ENCODE measurements at places on chromosomes 11 and 22.
A peak's percentile ranks its signal among the peaks of the same experiment; 100 is the strongest.

DNA sequence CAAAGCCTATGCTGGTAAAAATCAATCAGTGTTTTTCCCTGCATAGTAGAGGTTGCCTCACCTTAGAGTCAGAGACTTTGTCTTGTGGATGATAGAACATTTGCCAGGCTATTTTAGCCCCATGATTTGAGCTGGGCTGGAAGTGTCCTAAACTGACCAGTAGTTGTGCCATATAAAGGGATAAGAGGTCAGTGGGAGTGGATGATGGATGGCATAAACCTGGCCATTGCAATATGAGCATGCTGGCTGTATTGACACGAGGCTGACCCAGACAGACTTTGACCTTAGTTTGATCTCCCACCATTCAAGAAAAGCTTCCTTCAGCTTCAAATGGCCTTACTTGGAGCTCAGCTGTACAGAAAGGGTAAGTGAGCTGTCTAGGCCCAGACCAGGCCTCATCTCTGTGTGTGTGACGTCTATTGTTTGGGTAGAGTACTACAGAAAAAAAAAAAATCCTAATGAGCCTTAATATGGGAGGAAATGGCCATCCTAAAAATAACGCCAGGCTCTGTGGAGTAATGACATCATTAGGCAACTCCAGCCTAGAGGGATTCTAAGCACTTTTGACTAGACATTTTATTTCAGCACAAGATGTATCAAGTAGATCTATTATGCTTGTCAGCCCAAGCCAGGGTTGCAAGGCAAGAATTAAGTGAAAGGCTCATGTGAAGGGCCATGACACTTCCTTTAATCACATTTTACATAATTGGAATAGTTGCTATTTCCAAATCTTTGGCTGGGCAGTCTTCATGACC, 51.3 kb upstream of the CADM1 start:
- H3K36me3 ChIP-seq: no peaks in the 10 kb centered on the region
- no peaks in the 10 kb centered on the region for H3K27me3 ChIP-seq
- H3K27ac ChIP-seq: no peak overlapping the region
- no peak overlapping the region for H3K4me3 ChIP-seq
- no peak for DNase-seq

- no peak for DNase-seq
- no peaks in the 10 kb centered on the region for H3K36me3 ChIP-seq
- peaks cover 32% of the 10 kb centered on the region for H3K27me3 ChIP-seq
- H3K27ac ChIP-seq: no peak overlapping the region
- H3K4me1 ChIP-seq: peaks cover 1% of the 10 kb centered on the region
These were observed 10.9 kb upstream of the CCND1 start for GRCh38 chr11:69630017-69630416.

DNA sequence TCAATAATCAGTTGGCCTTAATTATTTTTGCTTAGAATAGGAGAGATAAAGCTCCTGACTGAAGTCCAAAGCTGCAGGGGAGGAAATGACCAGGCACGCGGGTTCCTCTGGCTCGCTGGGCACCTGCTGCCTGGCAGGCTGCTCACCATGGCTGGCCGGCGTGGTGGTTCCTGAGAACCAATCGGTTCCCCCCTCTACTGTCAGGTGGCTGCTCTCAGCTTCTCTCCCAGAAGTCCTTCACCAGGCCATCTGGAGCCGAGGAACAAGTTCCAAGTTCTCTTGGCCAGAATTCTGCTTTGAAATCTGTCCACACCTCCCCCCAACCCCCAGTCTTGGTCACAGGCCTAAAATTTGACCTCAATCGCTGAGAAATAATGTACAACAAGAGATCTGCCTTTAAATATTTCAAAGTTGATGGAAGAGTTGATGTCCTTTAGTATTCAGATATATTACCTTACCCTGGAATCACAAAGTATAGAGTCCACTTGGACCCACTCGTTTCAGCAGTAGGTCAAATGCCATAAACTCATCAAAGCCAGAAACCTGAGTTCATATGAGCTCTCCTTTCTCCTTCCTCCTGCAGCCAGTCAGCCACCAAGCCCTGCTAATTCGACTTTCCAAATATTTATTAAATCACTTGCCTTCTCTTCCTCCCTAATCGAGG, 25.2 kb downstream of the EXPH5 start:
- H3K27me3 ChIP-seq: no peaks in the 10 kb centered on the region
- H3K4me3 ChIP-seq: no peak overlapping the region
- no peaks in the 10 kb centered on the region for H3K4me1 ChIP-seq
- DNase-seq: no peak
- H3K27ac ChIP-seq: no peak overlapping the region

GRCh38 chr11:94193288-94193687, 64.6 kb downstream of the PANX1 start:
- peak; percentile 82 for DNase-seq
- no peak overlapping the region for H3K4me3 ChIP-seq
- H3K4me1 ChIP-seq: no peaks in the 10 kb centered on the region
- no peak overlapping the region for H3K27ac ChIP-seq
- H3K36me3 ChIP-seq: no peaks in the 10 kb centered on the region

DNA sequence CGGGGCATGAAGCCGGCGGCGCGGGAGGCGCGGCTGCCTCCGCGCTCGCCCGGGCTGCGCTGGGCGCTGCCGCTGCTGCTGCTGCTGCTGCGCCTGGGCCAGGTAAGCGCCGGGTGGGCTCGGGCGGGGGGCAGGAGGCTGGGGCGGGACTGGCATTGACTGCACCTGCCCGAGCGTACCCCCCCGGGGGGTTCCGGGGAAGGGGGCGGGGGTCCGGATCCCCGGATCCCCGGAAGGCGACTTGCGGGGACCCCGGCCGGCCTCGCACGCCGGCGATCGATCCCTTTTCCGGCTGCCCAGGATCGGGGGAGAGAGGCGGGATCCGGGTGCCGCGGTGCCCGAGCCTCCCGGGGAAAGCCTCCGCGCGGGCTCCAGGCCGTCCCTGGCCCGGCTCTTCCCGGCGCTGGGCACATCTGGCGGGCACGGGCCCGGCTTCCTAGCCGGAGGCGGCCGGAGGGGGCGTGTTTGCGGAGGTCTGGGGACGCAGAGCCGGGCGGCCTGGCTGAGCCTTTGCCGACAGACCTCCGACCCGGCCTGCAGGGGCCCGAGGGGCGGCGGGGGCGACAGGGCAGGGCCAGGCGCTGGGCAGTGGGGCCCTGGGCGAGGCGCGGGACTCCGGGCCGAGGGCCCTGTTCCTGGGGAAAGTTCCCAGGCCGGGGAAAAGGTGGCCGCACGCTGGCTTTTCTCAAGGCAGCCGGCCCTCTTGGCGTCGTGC, 705 bp downstream of the PTPRJ start:
- H3K27ac ChIP-seq: peak overlapping the region; percentile 74
- peaks cover 15% of the 10 kb centered on the region for H3K4me1 ChIP-seq
- H3K36me3 ChIP-seq: no peaks in the 10 kb centered on the region
- peak overlapping the region; percentile 80 for H3K4me3 ChIP-seq
- H3K27me3 ChIP-seq: no peaks in the 10 kb centered on the region

- DNase-seq: no peak
- no peaks in the 10 kb centered on the region for H3K4me1 ChIP-seq
- H3K4me3 ChIP-seq: no peak within 1 kb of the TSS
- no peaks in the 10 kb centered on the region for H3K27me3 ChIP-seq
- no peaks in the 10 kb centered on the region for H3K36me3 ChIP-seq
These were observed at the start of gene EHF for GRCh38 chr11:34620820-34621792. EHF (plus strand) TSS chr11:34621093; CDS start chr11:34642631, 21,538 bp downstream.

DNA sequence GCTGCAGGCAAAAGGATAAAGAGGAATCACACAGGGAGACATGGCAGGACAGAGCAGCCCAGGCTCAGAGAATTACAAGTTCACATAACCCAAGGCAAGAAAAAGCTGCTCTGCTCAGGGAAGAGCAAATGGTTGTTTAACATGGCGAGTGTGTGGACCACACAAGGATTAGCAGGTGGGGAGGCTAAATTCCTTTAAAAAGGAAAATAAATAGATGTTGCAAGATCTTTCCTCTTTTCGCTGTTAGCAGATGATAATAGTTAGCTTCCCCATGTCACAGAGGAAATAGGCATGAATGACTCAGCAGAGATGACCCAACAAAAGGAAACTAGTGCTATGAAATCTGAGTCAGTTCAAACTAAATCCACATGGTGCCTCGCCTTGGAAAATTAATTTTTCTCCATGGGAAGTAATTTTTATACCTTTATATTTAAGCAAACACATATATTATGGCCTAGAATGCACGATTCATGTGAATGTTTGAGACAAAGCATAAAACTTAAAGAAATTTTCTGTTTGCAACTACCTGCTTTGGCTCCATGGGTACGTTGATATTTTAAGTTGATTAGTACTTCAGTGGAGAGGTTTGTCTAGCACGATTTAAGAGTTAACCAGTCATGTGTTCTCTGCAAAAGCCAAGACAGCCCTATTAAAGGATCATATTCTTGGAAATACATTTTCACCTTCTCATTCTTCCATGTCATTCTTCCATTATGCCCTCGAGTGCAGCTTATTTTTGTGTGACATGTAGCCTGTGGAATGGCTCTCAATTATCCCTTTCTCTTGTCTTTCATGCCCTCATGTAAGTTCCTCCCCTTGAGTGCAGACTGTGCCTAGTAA, 38.5 kb upstream of the FJX1 start:
- H3K27ac ChIP-seq: no peak overlapping the region
- H3K4me1 ChIP-seq: no peaks in the 10 kb centered on the region
- no peaks in the 10 kb centered on the region for H3K36me3 ChIP-seq
- DNase-seq: peak; percentile 19
- H3K4me3 ChIP-seq: no peak overlapping the region
- H3K27me3 ChIP-seq: no peaks in the 10 kb centered on the region

DNA sequence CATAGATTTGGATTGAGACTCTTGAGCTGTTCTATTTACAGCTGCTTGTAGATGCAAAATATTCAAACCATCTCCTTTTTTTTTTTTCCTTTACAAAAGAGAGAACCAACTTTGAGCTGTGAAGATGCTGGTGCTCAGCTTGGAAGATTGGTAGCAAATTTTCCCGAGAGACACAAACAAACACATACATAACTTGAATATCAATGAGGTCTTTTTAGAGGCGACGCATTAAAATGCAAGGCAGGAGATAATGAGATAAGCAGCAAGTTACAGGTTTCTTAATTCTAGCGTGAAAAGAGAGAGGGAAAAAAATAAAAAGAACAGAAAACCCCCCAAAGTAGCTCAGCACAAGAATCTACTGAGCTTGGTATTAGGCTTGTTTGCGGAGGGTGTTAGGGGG, 247.0 kb upstream of the SORL1-AS1 start:
- peaks cover 22% of the 10 kb centered on the region for H3K4me1 ChIP-seq
- H3K36me3 ChIP-seq: no peaks in the 10 kb centered on the region
- no peak overlapping the region for H3K27ac ChIP-seq
- peak; percentile 19 for DNase-seq
- H3K27me3 ChIP-seq: no peaks in the 10 kb centered on the region

- no peaks in the 10 kb centered on the region for H3K36me3 ChIP-seq
- H3K4me1 ChIP-seq: no peaks in the 10 kb centered on the region
- H3K27ac ChIP-seq: no peak overlapping the region
- DNase-seq: no peak
These were observed 311.9 kb downstream of the GUCY1A2 start for GRCh38 chr11:106706355-106706754.

DNA sequence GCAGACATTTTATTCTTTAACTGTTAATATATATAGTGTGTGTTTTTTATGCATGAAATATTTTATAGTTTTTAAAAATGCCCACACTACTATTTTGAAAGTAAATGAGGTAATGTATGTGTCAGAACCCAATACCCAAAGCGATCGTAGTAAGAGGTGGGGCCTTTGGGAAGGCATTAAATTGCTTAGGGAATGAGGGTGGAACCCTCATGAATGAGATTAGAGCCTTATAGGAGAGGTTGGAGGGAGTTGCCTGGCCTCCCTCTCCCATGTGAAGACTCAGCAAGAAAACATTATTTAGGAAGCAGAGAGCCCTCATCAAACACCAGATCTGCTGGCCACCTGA, 11.1 kb downstream of the KLHL35 start:
- H3K4me1 ChIP-seq: no peaks in the 10 kb centered on the region
- no peak overlapping the region for H3K4me3 ChIP-seq
- H3K27me3 ChIP-seq: no peaks in the 10 kb centered on the region
- H3K27ac ChIP-seq: no peak overlapping the region
- no peak for DNase-seq

DNA sequence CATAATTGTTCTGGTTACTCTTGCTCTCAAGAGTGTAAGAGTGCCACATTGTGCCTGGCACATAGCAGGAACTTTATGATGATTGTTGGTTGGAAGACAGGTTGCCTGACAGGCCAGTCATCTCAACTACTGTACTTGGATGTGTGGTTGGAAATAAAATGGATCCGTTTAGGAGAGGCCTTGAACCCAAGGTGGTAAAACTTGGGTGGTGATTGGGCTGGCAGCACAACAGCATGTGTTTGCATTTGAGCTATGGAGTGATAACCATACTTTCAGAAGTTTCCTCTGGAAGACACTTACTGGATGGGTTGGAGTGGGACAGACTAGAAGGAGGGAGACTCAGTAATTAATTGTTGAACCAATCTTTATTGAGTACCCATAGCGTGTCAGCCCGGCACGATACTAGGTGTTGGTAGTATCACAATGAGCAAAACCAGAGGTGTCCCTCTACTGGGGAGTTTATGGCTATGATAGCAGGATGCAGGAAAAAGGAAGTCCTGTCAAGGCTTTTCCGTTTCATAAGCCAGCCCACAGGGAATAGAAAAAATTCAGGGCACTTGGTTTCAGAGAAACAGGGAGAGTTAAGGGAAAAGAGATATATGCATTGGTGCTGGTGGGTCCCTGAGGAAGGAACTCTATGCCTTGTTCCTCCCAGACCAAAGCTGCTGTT, 3.1 kb upstream of the TMEM109 start:
- DNase-seq: no peak
- H3K27ac ChIP-seq: no peak overlapping the region

GRCh38 chr11:77789061-77789730, 31.3 kb downstream of the RSF1 start:
- no peak overlapping the region for H3K27ac ChIP-seq
- H3K4me3 ChIP-seq: no peak overlapping the region
- H3K27me3 ChIP-seq: no peaks in the 10 kb centered on the region
- no peak for DNase-seq
- H3K4me1 ChIP-seq: peaks cover 19% of the 10 kb centered on the region

DNA sequence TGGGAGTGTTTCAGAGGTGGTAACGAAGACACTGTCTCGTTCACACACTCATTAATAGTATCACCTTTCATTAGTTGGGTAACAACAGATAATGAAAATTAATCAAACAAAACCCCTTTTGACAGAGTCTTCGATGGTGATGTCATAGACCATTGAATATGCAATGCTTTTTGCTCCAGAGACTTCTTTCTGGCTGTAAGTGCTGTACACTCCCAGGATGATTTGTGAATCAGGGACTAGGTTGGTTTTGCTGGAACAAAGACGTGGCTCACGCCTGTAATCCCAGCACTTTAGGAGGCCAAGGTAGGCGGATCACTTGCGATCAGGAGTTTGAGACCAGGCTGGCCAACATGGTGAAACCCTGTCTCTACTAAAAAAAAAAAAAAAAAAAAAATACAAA, 9.5 kb upstream of the RASSF10 start:
- peak; percentile 14 for DNase-seq
- H3K4me1 ChIP-seq: no peaks in the 10 kb centered on the region
- H3K36me3 ChIP-seq: no peaks in the 10 kb centered on the region
- H3K27ac ChIP-seq: no peak overlapping the region

DNA sequence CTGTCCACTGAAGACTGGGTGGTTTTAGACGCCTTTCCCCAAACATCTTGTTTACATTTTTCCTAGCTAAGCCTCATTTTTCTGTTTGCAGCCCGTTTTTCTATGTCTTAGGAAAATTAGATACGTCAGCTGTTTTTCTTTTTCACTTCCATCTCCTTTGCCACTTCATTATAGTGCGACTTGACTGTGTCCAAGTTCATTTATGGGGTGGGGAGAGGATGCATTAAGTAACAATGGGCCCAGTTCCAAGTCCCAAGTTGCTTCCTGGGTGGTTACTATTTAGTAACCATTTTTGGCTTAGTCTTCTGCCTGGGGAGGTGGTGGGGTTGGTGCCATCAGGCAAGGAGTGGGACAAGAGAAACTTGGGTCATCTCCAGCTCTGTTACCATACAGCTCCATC, 83.0 kb downstream of the TRAF6 start:
- no peaks in the 10 kb centered on the region for H3K27me3 ChIP-seq
- no peaks in the 10 kb centered on the region for H3K36me3 ChIP-seq
- no peak for DNase-seq
- H3K4me1 ChIP-seq: no peaks in the 10 kb centered on the region
